ENCODE measurements at places on chromosomes 4 and X.

DNA sequence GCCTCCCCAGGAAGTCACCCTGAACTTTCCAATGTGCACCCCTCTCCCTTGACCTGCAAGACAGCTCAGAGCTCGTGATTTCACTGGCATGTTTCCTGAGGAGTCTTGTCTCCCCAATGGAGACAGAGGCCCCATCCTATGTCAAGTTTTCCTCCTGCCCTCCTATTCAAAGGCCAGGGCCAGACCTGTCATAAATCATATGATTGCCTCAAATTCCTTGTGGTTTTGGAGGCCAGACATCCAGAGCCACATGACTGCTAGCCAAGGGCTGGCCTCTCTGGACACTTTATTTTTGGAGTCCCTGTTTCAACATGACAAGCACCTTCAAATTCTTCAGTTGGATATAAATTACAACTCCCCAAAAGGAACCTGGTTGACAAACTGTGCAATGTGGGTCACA lies 76.0 kb upstream of the TFDP3 start:
- no peak for DNase-seq

DNA sequence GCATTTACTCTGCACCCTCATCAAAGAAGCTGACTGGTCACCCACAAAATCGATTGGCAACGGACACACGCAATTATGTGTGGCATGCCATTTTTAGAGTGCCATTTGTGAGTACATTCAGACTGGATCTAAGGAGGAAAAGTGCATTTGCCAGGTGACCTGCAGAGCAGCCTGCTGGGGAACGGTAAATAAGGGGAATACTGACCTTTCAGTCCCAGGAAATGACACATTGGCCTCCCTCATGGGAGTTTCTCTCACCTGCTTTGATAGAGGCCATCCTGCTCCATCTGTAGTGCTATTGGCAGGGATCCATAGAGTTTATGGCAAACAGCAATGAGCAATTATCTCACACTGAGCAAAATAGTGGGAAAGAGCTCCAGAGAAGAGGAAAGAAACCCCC lies 127.8 kb downstream of the DDX53 start:
- DNase-seq: no peak

DNA sequence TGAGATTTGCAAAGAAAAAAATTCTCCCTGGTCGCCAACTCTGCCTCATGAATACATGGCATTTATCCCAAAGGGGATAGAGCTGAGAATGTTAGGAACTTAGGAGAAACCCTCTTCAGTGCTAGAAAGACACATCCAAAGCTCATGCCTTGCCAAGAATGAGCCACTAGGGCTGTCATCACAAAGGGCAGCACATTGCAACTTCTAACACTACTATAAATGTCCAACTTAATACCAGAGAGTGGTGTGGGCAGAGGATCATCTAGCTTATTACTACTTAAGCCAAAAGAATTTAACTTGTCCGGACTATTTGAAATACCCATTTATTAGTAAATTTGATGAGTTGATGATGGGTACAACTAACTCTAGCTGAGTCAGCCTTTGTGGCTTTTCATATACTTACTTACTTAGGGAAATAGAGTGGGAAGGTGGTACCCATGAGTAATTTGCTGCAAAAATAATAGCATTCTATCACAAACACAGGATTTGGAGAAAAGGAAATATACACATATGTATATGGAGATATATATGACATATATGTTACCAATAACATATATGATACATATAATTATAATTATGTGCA lies 66.3 kb upstream of the GAB1 start:
- DNase-seq: no peak

DNA sequence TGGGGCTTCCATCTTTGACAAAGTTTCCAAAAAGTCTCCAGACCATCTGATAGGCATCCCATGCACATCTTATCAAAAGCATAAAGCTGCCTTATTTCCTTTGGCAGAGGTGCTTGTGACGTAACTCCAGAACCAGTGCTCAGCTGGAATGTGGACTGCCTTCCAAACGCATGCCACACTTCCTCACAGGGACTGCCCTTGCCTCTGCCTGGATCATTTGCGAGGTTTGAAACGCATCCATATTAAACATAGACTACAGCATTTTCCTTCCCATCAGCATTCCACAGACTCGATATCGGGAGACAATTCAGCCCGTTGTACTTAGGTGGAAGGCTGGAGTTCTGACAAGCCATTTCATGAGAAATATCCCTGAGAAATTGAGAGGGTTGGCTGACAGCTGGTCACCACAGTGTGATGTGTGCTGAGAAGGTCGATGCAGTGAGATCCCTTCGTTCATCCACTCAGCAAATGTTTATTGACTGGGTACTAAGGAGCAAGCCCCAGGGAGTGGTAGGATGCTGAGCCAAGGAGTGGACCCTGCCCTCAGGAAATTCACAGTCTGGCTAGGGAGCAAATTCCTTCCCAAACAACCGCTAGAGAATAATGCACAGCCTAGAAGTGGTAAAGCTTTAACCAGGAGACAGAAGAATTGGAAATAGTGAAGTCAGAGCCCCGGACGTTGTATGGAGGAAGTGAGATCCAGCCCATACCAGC lies 376.0 kb downstream of the BCOR start:
- no peak for DNase-seq

DNA sequence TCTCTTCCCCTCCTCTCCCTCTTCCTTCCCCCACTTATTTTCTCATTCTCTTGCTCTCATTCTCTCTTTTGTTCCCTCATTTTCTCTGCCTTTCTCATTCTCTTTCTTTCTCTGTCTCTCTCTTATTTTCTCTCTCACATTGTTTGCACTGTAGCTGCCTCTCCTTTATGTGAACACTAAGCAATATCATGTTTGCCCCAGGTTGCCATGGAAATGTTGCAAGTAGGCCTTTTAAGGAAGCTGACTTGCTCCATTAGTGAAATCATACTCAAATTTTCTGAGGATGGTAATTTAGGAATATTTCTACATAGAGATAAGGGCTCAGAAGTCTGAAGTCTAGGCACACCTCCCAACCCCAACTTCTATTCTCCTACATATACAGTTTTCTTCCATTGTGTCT lies 130.1 kb downstream of the EDA start:
- DNase-seq: no peak

DNA sequence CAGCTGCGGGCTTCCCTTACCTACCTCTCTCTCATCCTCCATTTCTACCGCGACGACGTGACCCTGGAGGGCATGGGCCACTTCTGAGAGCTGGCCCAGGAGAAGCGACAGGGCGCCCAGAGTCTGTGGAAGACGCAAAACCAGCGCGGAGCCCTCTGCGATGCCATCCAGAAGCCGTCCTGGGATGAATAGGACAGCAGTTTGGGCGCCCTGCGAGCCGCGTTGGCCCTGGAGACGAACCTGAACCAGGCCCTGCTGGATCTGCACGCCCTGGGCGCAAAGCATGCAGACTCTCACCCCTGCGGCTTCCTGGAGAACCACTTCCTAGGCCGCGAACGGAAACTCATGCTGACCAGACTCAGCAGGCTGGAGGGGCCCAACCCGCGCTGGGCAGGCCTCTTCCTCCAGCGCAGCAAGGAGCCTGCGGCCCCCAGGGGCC lies 52.7 kb upstream of the TMPRSS11F start:
- DNase-seq: no peak

DNA sequence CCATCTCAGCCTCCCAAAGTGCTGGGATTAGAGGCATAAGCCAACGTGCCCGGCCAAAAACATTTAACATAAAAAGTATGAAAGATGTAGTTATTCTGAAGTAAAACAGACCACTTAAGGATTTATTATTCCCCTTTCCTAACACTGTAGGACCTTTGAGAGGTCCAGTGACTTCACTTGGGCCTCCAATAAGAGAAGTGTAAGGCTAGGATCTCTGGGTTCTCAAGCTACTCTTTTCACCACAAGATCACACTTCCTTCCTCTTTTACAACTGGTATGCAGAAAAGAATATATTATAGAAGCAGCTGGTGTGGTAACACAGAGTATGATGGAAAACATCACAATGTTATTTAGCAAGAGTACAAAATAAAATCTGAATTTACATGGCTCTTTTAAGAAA lies 30.2 kb upstream of the CCNG2 start:
- DNase-seq: no peak

Measured in activated naive CD8-positive, alpha-beta T cell treated with anti-CD3 and anti-CD28 coated beads, Interleukin-2, amount 10 ng/mL, durations not matched to agents 7 days and 5 days (primary cell).